ENCODE measurements at places on chromosomes 1 and 21.

- peak; percentile 26 for DNase-seq
Observed at GRCh38 chr1:234989019-234989418, 139.6 kb downstream of the TOMM20 start.

DNA sequence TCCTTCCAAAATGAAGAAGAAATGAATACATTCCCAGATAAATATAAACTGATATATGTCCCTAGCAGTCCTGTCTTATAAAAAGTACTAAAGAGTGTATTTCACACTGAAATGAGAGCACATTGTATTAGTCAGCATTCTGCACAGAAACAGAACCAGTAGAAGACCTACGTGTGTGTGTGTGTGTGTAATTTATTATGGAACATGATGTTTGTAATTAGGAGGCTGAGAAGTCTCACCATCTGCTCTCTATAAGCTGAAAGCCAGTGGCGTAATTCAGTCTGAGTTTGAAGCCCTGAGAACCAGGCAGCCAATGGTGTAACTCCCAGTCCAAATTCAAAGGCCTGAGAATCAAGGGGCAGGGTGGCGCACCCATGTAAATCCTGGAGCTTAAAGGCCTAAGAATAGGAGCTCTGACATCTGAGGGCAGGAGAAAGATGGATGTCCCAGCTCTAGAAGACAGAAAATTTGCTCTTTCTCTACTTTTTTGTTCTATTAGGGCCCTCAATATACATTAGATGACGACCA, 146.5 kb upstream of the LYPLAL1 start:
- DNase-seq = no peak

DNA sequence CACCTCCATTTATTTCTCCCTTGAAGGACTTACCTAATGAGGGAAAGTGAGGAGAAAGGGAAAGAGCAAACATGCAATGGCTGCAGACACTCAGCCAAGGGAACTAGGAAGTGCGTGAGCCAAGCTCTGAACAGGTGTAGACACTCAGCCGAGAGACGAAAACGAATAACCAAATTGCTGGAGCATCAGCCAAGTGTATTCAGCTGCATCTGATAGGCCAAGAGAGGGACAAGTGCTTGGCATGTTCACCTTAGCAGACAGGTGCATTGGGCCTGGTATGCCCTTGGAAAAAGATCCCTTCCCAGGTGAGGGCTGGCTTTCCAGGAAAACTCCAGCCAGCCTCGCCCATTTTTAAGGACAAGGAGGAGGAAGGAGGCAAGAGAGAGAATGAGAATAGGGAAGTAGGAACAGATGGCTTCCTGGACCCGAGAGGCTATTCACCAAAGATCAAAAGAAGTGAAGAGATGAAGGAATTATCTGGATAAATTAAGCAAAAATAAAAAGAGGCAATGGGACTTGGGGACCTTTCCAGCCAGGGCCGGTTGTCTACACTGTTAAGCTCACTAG, 184.7 kb downstream of the TOMM20 start:
- DNase-seq = no peak

- DNase-seq = no peak
Observed at GRCh38 chr1:179917601-179918429, 35.7 kb downstream of the TOR1AIP1 start.

DNA sequence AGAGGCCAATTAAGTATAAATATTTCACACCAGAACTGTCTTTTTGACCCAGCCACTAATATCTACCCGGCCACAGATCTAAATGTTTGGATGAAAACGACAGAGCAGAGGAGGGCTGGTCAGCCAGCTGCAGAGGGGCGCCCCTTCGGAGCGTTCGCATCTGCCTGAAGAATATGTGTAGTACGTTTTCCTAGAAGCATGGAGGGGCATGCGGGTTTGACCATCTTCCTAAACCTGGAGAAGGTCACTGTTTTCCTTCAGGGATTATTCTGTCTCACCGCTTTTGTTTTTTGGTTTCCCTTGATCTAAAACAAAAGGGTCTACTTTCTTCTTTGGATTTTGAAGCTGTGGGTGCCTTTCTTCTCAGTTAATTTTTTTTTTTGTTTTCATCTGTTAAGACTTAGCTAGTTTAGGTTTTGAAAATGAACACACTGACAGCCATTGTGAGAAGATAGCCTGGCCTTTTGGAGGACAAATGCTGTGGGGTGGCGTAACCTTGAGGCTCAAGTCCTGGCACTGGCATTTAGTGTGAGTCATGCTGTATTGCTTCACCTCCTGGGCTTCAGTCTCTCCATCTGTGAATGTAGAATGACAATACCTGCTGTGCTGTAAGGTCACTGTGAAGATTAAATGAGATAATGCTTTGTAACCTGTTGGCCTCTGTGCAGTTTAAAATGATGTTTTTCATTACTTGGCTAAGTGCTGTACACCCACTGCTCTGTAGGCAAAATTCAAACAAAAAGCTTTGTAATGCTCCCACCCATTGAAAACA, 74.1 kb upstream of the IRF2BP2 start:
- no peak for DNase-seq

DNA sequence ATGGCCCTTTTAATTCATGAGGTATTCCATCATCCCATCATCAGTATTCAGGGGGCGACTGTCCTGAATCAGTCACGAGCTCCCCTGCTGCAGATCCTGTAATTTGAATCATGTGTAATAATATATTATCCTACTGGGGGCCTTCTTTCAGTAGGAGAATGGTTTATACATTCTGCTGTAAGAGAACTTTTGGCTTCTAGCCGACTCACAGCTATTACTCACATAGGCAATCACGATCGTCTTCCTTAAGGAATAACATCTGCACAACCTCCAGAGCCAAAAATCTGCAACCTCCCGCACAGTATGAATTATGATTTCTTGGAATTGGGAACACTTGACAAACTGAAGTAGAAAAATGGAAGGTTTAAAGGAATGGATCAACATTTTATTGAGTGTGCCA, 343.0 kb downstream of the USP25 start:
- no peak for DNase-seq

- no peak for DNase-seq
Observed at GRCh38 chr1:208234721-208235120, 9.5 kb downstream of the PLXNA2 start.

- no peak for DNase-seq
Observed at GRCh38 chr1:170131450-170131849, 14.3 kb upstream of the NTMT2 start.

DNA sequence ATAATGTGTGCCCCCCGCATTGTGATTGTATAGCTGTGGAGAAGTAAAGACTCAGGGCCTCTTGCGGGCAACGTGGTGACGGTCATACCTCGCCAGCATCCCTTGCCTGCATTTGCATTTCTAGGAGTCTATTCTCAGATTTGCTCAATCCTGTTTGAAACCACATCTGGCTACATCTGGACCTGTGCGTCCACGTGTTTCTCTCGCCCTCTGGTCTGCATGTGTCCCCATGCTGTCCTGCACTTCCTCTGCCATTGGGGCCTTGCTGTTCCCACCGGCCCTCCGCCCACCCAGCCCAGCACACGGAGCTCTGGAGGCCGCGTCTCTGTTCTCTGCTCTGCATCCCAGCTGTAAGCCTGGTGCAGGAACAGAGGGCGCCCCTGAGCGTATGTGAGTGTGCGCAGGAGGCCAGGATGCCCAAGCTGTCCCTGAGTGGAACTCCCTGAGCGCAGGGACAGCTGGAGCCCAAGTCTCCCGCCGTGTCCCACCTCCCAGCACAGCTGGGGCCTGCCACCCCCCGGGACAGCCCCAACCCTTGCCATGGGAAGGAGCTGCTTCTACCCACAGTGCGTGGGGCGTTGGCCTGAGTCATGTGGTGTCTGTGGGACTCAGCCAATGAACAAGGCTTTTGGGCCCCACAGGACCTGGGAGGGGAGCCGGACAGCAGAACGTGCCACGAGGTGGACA, 1.6 kb downstream of the KRTAP10-2 start:
- DNase-seq = no peak

DNA sequence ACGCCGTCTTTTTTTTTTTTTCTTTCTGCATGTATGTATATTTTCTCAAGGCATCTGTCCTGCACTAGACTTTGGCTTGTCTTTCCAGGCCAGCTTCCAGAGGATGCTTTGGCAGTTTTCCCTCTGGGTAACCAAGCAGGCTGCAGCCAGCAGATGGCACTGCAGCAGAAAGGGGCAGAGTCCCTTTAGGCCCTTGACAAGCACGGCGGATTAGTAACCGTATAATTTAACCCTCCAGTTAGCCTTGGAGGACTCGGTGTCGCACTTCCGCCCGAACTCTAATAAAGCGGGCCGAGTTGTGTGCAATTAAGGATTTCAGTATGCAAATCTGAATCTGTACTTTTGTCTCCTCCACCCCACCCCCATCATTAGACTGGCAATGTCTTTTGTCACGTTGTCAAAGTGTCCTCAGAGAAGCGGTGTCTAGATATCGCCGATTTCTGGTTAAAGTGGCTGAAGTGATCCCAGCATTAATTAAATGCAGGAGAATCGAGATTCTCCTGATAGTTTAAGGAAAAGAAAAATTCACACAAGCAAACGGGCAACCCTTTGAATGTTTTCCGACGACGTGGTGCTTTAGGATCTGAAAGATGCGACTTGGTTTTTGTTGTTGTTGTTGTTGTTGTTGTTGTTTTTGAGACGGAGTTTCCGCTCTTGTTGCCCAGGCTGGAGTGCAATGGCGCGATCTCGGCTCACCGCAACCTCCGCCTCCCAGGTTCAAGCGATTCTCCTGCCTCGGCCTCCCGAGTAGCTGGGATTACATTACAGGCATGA, 1.1 kb upstream of the TMEM167B start:
- no peak for DNase-seq

DNA sequence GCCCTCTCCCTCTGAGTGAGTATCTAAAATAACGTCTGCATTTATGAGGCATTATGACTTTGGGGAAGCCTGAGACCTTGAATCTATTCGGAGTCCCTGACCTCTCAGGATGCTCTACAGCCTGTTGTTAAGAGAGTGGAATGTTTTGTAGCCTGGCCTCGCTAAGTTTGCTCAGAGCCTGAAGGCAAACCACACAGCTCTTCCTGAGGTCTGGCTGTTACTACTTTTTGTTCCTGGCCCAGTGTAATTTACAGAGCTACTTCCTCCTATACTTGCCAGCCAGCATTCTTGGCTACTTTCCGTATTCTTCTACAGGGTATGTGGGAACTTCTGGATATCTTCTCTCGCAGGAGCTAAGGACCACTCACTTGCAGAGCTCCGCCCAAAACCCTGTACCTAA, 3.6 kb upstream of the ZMYM4 start:
- DNase-seq = no peak

DNA sequence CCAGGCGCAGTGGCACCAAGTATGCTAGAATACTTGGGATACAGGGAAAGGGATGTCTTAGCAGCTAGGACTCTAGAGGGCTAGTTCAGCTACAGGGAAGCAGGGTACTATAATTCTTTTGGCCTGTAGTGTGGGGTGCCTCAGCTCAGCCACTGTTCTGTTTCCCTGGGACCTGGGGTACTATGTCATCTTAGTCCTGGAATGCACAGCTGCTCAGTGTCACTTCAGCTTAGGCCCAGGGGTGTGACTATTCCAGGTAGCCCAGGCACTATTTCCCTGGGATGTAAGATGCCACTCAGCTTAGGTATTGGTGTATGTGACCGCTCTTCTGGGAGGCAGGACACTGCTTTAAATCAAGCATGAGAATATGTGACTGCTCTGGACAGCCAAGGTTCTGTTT, 34.1 kb downstream of the RGSL1 start:
- DNase-seq = no peak

DNA sequence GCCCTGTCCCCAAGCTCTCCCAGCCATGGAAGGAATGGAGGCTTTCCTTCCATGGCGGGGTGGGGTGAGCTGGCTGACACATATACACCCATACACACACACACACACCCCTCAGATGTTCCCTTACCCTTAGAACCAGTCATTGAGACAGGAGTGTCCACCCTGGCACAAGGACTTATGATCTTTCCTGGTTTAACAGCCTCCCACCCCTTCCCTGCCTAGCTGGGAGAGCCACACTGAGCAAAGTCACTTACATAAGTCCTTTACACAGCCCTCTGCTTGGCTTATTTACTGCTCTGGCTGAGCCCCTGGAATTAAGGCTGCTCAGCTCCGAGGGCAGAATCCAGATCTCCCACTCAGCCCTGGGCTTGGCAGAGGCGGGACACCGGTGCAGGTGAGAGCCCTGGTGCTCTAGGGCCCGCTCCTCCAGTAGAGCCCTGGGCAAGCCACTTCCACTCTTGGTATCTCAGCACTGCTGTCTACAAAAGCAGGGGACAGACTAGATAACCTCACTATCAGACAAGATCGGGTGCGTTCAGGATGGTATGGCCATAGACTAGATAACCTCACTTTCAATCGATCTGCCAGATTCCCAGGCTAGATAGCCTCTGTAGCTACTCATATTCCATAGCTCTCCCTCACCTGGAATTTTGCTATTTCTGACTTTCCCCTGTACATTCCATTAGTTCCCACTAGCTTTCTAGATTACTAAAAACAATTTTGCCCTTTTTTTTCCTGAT, 16.7 kb downstream of the SLC6A9 start:
- DNase-seq = no peak

GRCh38 chr1:41435570-41436178, 48.8 kb downstream of the EDN2 start:
- DNase-seq = no peak

- no peak for DNase-seq
Observed at GRCh38 chr21:14567331-14568279, 21.5 kb upstream of the SAMSN1 start.

DNA sequence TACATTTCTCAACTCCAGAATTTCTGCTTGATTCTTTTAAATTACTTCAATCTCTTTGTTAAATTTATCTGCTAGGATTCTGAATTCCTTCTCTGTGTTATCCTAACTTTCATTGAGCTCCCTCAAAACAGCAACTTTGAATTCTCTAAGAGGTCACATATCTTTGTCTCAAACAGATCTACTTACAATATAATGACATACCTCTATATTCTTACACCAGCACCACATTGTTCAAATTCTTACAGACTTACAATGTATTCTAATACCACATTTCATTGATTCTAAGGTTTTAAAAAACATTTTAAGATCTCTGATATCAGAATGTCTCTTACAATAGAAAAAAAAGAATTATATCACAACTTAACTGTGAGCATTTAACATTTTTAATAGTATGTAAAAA, 77.4 kb downstream of the DIRAS3 start:
- no peak for DNase-seq

DNA sequence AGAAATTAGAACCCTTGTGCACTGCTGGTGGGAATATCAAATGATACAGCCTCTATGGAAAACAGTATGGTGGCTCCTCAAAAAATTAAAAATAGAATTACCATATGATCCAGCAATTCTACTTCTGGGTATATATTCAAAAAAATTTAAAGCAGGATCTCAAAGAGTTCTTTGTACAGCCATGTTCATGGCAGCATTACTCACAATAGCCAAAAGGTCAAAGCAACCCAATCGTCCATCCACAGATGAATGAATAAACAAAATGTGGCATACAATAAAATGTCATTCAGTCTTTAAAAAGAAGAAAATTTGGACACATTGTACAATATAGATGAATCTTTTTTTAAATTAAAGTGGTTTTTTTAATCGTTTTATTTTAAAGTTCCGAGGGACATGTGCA, 36.3 kb upstream of the ERG start:
- no peak for DNase-seq

Data from stimulated activated CD4-positive, alpha-beta T cell treated with anti-CD3 and anti-CD28 coated beads, Interleukin-4, amount 100 ng/mL, for 4 hours (primary cell).